ENCODE measurements at places on chromosomes 4 and X.

- no peak for DNase-seq
These were observed 68.0 kb downstream of the IL21 start for GRCh38 chr4:122552898-122553297.

DNA sequence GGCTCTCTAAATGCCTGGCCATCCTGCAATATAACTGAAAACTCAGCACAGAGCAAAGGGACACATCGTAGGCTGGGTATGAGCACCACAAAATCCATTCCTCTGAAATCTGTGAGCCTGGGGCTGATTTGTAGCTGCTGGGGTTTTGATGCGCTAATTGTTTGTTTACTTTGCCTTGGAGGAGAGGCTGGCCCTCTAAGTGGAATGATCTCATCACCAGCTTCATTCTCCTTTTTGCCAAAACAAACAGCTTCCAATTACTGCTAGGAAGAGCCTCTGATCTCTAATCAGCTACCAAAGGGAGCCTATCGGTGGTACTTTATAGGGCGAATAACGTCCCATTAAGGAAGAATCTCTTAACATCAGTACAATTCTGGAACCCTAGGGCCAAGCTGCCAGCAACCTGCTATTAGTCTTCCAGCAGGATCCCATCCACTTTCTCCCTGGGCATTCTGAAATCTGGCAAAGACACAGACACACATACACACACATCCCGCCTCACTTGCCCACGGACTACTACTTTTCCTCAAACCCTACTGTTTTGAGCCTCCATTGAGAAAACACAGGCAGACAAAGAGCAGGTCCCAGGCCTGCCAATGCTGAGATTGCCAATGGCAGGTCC is 5.8 kb downstream of the ANOS1 start:
- no peak for DNase-seq

DNA sequence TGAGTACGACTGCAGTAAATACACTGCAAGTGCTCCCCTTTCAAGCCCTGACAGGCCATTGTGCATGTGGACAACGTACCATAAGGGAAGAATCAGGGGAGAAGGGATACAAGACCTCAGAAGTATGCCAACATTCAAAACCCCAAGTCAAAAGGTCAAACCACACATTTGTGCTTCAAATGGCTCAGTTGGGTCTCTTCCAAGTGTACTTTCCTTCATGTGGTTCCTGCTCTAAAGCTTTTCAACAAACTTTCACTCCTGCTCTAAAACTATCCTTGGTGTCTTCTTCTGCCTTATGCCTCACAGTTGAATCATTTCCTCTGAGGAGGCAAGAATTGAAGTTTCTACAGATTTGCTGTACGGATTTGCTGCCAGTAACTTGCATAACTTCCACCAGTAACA is 305.7 kb upstream of the SLIT2 start:
- DNase-seq = no peak

- peak; percentile 66 for DNase-seq
These were observed 85.5 kb upstream of the TET2 start for GRCh38 chr4:105061136-105061696.

DNA sequence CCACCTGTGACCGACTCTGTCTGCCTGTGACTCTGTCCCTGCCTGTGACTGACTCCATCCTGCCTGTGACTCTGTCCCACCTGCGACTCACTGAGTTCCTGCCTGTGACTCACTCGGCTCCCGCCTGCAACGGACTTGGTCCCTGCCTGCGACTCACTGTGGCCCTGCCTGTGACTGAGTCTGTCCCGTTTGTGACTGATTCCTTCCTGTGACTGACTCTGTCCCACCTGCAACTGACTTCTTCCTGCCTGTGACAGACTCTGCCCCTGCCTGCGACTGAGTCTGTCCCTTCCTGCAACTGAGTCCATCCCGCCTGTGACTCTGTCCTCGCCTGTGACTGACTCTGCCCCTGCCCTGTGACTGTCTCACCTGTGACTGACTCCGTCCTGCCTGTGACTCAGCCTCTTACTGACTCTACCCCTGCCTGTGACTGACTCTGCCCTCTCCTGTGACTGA is 9.6 kb upstream of the UVSSA start:
- DNase-seq = no peak

GRCh38 chr4:176817204-176817603 is 24.5 kb upstream of the VEGFC start:
- DNase-seq = no peak

GRCh38 chrX:136629084-136629750 is 18.7 kb upstream of the CD40LG start:
- no peak for DNase-seq

DNA sequence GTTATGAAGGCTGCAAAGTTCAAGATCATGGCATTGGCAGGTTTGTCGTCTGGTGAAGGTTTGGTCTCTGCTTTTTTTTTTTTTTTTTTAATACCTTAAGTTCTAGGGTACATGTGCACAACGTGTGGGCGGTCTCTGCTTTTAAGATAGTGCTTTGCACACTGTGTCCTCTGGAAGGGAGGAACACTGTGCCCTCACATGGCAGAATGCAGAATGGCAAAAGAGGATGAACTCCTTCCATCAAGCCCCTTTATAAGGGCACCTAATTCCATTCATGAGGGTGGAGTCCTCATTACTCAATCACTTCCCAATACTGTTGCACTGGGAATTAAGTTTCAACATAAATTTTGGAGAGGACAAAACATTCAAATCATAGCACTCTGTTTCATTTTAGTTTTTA is 101.4 kb downstream of the GLRA2 start:
- no peak for DNase-seq

Measured in GDM1 (cell line).